ENCODE measurements at places on chromosomes 12 and 14. TPM values are rescaled to one million over a fixed set of nuclear protein-coding genes. Genes with fewer than 3 reads are reported as not detected.

The CLEC4A gene
- 0.39 TPM for total RNA-seq

The CCDC175 gene
- total RNA-seq, result not detected

The KRT85 gene
- not detected for total RNA-seq

The RASSF8 gene
- total RNA-seq, result 0.71 TPM

DNA sequence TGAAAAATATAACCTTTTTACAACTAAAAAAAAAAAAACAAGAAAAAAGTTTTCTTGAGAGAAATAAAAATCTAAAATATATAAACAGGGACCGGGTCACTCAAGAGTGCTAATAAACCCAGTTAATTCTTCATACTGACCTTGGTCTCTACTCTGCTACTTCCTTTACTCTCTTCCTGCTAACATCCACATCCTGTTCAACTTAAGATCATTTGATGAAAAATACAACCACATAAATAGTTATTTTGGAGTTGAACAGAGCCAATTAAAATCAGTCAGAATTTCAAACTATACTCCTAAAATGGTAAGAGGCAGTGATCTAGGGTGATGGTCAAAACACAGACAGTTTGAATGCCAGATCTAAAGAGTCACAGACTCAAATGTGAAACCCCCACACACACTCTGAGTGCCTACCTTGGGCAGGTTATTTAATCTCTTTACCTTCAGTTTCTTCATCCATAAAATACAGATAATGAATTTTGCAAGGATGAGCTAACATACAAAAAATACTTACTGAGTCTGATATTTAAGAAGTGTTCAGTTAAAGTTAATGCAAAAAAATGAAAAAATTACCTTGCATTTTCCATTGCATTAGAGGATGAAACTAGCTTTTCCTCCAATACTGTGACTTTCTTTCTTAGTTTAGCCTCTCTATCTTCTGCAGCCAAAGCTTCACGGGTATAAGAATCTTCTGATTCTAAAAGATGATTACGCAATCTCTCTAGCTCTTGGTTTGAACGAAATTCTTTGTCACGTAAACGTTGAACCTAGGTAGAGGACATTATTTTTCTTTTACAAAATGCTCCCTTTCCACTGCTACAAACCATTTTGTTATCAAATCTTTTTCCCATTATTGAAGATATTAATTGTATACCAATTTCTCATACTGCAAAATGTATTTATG, 40.9 kb downstream of the TRIP11 start:
- DNase-seq, result no peak

GRCh38 chr14:64463195-64463594, 2.1 kb upstream of the AKAP5 start:
- no peak for DNase-seq

DNA sequence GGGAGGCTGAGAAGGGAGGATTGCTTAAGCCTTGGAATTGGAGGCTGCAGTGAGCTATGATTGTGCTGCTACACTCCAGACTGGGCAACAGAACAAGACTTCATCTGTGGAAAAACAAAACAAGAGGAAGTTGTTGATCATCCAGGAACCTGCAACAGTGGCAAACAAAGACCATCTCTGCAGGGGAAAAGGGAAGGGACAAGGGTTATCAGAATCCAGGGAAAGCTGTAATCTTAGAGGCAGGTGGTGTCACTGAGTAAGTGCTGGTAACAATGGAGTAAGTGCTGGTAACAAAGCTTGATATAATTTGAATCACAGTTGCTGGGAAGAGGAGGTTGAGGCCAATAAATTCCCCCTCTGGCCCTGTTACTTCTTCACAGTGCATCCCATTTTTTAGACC, 27.5 kb upstream of the DCN start:
- DNase-seq, result no peak

- DNase-seq, result no peak
These were observed 1003.9 kb downstream of the FLRT2 start for GRCh38 chr14:86533834-86534233.

DNA sequence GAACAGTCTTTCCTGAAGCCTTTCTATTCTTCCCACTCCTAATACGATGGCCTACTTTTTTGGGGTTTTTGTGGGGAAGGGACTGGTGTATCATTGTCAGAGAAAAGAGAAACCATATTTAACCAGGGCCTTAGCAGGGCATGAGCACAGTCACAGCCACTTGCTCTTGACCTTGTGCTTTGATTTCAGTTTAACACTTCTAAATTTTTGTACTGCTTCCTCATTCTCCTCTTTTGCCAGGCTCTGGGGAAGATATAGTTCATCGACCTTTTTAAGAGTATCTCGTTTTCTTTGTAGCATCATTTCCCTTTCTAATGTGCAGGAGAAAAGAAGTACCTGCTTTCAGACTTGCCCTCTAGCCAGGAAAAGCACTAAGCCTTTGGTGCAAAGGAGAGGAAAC, 2.2 kb downstream of the ZBTB1 start:
- peak; percentile 38 for DNase-seq

- DNase-seq, result no peak
These were observed 4.6 kb upstream of the ZDHHC22 start for GRCh38 chr14:77145975-77146740.

- DNase-seq, result no peak
These were observed 71.6 kb downstream of the OTOGL start for GRCh38 chr12:80170915-80171314.

- no peak for DNase-seq
These were observed 66.2 kb downstream of the PTPRB start for GRCh38 chr12:70571029-70571428.

DNA sequence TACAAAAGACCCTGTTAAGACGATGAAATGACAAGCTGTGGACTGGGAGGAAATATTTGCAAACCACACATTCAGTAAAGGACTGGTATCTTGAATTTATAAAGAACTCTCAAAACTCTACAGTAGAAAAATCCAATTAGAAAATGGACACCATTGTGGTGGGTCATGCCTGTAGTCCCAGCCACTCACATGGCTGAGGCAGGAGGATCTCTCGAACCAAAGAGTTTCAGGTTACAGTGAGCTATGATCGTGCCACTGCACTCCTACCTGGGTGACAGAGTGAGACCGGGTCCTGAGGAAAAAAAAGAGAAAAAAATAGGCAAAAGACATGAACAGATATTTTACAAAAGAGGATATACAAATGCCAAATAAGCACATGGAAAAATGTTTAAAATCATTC, 41.9 kb downstream of the TTC6 start:
- DNase-seq, result no peak

GRCh38 chr12:99450036-99450630, 197.4 kb upstream of the GARIN6 start:
- no peak for DNase-seq

All from CD4-positive, alpha-beta T cell (primary cell).